Immature natural killer cell (primary cell): ENCODE measurements at places on chromosomes 12 and 14.

- no peak for DNase-seq
Observed at GRCh38 chr12:32272465-32272864, 126.9 kb upstream of the FGD4 start.

- DNase-seq: no peak
Observed at GRCh38 chr12:81078469-81079196, 754 bp downstream of the ACSS3 start.

GRCh38 chr12:43636725-43637463 is 84.9 kb upstream of the ADAMTS20 start:
- DNase-seq: no peak

GRCh38 chr14:99946652-99947489 is 118.4 kb upstream of the EVL start:
- peak; percentile 39 for DNase-seq

- DNase-seq: no peak
Observed at GRCh38 chr14:75206190-75206589, 29.8 kb upstream of the TMED10 start.

- no peak for DNase-seq
Observed at GRCh38 chr12:12979731-12980259, 20.3 kb downstream of the HEBP1 start.

GRCh38 chr14:102629808-102630350 is 37.4 kb downstream of the RCOR1 start:
- no peak for DNase-seq

DNA sequence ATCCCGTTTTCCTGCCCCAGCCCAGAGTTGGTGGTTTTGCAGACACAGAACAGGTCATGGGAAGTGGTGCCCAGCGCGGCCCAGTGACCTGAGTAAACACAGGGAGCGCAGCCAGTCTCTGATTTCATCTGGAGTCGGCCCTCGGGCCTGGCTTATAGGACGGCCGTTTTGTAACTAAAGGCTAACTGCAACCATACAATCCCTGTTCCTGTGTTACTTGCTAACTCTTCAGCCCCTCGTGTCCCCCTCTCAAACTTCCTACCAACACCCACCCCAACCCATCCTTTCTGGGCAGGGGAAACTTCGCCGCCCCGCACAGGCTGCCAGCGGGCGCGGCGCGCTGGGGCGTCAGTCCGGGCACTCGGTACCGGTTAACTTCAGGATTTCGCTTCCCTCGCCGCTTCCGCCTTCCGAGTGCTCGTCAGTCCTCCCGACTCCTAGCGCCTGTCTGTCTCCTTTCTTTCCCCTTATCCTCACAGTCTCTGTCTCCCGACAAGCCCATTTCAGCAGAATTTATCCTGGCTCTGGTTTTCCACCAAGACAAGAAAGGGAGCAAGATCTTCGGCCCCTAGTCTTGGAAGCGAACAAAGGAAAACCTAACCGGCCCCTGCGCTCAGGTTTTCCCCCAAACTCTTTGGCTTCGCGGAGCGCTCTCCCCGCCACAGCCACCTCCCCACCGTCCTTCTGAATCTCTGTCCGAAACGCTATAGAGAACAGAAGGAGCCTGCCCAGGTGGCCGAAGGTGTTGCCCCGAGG is 2.0 kb downstream of the SIX1 start:
- no peak for DNase-seq

DNA sequence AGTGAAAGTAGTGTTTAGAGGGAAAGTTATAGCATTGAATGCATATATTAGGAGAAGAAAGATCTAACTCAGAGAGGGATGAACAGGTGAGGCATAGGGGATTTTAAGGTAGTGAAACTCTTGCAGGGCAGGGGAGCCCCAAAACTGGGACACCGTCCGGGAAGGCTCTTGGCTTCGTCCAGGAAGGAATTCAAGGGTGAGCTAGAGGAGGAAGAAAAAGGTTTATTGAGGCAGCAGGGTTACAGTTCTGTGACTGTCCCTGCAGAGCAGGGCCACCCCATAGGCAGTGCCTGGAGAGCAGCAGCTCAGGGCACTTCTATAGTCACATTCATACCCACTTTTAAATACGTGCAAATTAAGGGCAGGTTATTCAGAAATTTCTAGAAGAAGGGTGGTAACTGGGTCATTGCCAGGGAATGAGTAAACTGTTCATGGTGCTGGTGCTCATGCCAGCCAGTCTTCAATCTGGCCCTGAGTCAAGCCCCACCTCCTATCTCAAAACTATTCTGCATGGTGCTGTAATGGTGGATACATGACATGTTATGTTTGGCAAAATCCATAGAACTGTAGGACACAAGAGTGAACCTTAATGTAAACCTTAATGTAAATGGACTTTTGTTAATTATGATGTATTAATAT is 1.2 kb upstream of the OAS1 start:
- no peak for DNase-seq
